ENCODE measurements at places on chromosomes 6 and 20. TPM values are rescaled to one million over a fixed set of nuclear protein-coding genes. Genes with fewer than 3 reads are reported as not detected.

C6orf141 gene
- 4.0 TPM for total RNA-seq

GUCA1A gene
- 4.0 TPM for total RNA-seq

- H3K4me3 ChIP-seq, result no peak overlapping the region
- no peak for DNase-seq
- no peaks in the 10 kb centered on the region for H3K27me3 ChIP-seq
- no peaks in the 10 kb centered on the region for H3K36me3 ChIP-seq
- H3K27ac ChIP-seq, result peak overlapping the region; percentile 45
- peaks cover 17% of the 10 kb centered on the region for H3K4me1 ChIP-seq
Measured at GRCh38 chr6:155895641-155896040, 440.0 kb upstream of the NOX3 start.

DNA sequence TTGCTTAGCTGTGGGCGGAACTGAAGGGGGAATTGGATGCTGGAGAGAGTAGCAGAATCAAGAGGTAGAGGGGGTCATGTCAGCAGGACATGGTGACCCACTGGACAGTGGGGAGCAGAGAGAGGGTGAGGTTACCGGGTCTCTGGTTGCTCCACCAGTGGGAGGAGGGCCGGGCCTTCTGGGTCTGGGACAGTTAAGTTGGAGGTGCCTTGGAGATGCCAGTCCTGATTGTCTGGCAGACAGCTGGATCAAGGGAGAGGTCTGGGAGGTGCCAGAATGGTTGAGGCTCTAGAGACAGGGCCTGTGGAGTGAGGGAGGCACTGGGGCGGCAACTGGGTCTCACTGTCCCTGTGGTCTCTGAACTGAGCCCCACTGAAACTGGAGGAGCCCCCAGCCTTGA is 24.6 kb downstream of the MANBAL start:
- H3K36me3 ChIP-seq, result no peaks in the 10 kb centered on the region
- H3K27ac ChIP-seq, result no peak overlapping the region
- H3K4me3 ChIP-seq, result no peak overlapping the region
- H3K27me3 ChIP-seq, result no peaks in the 10 kb centered on the region

DNA sequence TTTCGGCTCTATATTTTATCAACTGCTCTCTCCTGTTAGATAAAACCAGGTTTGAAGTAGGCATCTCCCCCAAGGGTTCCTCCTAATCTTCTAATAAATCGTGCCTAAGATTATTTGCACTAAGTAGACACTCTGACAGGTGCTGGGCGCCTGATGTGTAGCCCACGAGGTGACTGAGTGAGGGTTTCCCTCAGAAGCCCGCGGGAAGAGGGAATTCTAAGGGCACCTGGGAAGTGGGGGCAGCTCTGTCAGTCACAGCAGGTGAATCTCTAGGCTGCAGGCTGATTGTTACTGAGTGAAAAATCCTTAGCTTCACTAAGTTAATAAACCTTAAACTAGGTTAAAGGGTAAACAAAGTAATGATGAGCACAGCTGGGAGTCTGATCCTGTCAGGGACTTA is 68.2 kb downstream of the PXDC1 start:
- no peaks in the 10 kb centered on the region for H3K36me3 ChIP-seq
- H3K4me3 ChIP-seq, result no peak overlapping the region
- no peak overlapping the region for H3K27ac ChIP-seq

All from GM23338 (cell line).